ENCODE measurements at places on chromosomes 3 and 15.

GRCh38 chr3:17583530-17583929 is 158.9 kb downstream of the TBC1D5 start:
- DNase-seq: no peak

GRCh38 chr3:16551342-16551976 is 38.0 kb upstream of the RFTN1 start:
- no peak for DNase-seq

DNA sequence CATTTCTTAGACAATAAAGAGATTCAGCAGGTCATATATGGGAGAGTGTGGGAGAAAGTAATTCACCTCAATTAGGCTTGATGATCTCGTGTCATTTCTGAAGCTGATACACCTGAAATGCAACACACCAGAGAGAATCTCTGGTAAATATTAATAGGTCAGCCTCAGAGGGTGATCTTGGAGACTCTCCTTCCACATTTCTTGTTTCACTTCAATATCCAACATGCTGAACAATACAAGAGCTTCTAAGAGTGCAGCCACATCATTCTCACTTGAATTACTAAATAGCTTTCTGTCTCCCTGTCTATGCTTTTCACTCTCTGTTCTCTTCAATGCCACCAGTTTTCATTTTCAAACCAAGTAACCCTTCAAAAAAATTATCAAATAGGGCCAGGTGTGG is 71.1 kb upstream of the GK5 start:
- no peak for DNase-seq

DNA sequence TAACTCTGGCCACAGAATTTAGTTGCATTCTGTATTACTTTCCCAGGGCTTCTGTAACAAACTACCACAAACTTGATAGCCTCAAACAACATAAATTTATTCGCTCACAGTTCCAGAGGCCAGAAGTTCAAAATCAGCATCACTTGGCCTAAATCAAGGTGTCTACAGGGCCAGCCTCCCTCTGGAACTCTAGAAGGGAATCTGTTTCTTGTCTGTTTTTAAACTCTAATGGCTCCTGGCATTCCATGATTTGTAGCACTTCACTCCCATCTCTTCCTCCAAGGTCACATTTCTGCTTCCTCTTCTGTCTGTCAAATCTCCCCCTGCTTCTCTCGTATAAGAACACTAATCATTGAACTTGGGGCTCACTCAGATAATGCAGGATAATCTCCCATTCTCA is 151.9 kb upstream of the ARPP21 start:
- DNase-seq: no peak

- DNase-seq: no peak
These were observed 1.0 kb downstream of the P3H2 start for GRCh38 chr3:190119461-190120268.

DNA sequence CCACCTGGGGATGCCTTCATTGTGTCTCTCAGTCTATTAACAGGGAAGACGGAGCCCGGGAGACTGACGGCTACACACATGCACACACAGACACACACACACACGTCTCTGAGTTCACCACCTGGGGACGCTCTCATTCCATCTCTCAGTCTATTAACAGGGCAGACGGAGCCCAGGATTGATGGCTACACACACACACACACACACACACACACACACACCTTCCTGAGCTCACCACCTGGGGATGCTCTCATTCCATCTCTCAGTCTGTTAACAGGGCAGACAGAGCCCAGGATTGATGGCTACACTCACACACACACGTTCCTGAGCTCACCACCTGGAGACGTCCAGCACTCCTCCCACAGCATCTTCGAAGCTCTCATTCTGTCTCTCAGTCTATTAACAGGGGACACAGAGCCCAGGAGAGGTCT is 143.9 kb downstream of the OR4M2 start:
- no peak for DNase-seq

DNA sequence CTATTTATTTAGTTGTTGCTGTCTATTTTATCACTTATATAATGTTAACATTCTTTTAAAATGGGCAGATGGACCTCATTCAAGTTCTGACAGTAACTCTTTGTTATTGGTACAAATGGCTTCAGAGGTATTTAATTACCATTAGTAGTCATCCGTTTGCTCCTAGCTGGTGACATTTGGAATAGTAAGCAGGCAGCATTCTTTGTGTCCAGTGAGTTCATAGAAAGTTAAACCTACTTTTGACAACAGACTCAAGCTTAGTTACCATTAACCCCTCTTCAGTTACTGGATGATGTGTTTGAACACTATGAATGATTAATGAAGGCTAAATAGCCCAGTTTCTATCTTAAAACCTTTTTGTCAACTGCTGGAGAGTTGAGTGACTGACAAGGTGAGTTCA is 500.7 kb upstream of the ATP11B start:
- DNase-seq: no peak

DNA sequence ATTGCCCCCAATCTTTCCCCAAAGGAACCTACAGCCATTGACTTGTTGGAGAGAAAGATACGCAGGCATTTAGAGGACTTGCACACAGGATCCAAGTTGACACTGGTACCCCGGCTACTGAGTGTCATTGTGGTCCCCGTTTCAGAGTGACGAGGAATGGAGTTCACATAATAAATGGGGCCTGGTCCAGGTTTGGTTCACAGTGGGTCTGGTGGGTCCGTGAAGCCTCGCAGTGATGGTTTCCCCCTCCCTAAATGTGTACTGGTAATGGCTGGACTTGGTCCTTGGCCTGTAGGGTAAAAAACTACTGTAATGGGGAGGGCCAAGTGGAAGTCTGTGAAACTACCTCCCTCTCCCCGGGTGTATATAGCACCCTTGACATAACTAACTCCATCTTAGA is 232.1 kb upstream of the LYSMD4 start:
- no peak for DNase-seq

GRCh38 chr3:65045138-65045537 is 357.3 kb upstream of the ADAMTS9 start:
- no peak for DNase-seq

DNA sequence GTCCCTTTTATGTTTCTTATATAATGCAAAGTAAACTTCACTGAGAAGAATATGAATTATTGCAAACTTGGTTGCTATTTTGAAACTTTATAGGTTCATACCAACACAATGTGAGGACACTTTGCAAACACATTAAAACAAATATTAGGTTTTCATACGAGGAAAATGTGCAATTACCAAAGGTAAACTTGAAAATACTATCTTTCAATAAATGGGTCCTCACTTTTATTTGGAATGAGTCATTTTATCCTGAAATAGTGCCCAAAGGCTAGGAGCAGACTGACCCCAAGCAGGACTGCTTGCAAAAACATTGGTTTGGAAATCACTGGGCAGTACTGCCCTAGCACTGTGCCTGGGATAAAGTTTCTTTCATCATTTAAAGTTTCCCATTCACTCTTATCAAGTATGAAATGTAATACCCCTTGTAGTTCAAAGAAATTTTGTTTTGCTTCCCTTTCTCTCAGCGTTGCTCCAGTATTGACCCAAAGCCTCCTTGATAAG is 396.5 kb downstream of the EPHA3 start:
- no peak for DNase-seq

DNA sequence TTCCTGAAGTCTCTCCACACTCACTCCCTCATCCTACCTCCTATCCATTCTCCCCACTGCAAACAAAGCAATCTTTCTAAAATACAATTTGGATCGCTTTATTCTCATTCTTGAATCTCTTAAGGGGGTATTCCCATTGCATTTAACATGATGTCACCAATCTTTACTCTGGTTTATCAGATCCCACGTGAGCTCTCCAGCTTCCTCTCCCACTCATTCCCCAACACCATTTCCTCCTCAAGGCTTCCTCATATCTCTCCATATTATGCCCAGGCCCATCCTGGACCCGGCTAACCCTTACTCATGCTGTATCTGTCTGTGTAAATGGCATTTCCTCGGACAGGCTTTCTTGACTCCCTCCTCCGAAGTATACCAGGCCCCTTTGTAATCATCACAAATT is 165.0 kb downstream of the CD47 start:
- DNase-seq: no peak

GRCh38 chr3:119695480-119695879 is 7.3 kb upstream of the CFAP91 start:
- no peak for DNase-seq

DNA sequence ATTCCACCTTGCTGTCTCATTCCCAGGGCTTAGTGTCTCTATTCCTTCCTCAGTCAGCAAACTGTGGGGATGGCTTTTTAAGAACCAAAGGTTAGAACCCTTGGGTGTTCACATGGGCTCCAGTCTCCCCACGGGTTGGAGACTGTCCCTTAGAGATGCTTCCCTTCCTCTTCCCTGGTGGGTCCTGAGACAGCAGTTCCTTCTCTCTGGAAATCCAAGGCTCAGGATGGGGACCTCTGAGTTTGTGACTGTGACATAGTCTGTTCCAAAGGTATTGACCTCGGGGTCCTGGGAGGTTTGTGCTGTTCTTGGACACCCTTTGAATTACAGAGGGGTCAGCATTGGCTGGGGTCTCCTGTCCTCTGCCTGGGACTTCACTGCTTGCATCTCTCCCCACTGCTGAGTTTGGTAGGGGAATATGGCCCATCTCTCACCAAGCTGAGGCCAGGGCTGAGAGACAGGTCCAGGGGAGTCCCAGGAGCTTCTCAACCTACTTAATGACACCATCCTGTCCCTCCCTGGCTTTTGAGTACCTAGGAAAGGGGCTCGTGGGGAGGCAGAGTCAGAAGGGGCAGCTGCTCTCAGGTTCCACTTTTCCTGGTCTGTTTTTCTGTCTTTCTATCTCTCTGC is 1.5 kb downstream of the GRM2 start:
- DNase-seq: no peak

DNA sequence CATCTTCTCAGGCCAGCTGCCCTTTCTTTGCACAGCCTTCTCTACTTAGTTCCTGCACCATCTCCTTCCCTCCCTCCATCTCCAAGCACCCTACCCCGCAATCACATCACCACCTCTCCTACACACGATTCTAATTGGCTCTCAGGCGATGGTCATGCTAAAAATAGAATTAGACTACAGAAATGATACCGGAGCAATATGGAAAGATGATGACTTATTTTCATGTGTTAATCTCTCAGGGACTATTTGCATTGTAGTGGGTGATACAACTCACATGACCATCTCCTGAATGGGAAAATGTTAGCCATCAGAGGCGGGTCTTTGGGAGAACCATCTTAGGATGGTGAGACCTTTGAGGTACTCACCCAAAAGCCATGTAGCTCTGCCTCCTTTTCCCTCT is 54.7 kb upstream of the PPARG start:
- no peak for DNase-seq

DNA sequence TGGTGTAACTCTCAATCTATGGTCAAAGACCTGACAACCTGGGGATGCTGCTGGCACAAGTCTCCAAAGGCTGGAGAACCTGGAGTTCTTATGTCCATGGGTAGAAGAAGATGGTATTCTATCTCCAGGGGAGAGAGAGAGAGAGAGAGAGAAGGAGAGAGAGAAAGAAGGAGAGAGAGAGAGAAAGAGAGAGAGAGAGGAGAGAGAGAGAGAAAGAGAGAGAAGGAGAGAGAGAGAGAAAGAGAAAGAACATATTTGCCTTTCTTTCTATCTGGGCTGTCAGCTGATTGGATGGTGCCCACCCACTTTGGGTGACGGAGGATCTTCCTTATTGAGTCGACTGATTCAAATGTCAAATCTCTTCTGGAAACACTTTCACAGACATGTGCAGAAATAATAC is 84.6 kb downstream of the PPM1L start:
- DNase-seq: no peak

GRCh38 chr3:109806929-109807328 is 469.6 kb upstream of the DPPA4 start:
- no peak for DNase-seq

- no peak for DNase-seq
These were observed 532.0 kb upstream of the GBE1 start for GRCh38 chr3:82293435-82293834.

DNA sequence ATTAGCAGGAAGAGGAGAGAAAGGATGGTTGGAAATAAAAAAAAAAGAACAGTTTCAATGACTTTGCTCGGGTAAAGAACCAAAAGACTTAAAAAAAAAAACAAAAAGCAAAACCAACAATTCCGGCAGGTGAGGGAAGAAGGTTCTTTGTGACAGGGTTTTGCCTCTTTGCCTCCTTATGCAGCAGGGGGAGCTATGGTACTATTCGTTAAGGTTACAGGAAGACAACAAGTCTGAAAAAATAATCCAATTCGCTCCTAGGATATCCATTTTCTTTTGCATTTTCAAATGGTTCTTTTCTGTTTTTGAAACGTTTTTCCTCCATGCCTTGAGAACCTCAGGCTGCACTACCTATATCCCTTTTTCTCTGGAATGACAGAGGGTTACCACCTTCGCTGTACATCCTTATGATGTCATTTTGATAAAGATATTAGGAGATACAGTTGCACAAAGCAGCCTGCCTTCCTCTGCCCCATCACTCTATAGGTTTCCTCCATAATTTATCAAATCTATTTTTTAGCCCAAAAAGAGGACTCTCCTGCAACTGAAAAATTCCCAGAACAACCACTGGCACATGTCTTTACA is 55.0 kb downstream of the CFAP20DC start:
- DNase-seq: peak; percentile 35

- no peak for DNase-seq
These were observed 165.4 kb downstream of the MBNL1 start for GRCh38 chr3:152434142-152434541.

GRCh38 chr3:132399054-132399929 is 18.0 kb upstream of the DNAJC13 start:
- DNase-seq: peak; percentile 58

DNA sequence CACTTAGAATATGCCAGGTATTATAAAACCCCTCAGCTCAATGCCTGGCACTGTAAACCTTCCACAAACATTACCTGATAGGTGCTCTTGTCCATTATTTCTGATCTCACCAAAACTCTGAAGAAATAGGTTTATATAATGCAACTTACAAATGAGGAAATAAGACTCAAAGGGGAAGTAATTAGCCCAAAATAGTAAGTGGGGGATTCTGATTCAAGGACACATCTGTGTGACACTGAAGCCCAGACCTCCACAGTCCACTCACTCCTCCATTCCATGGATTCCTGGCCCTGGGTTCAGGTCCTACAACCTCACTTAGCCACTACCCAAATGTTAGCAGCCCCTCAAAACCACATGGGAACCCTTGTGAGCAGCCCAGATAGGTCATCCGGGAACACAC is 49.9 kb downstream of the TRANK1 start:
- DNase-seq: no peak

- DNase-seq: no peak
These were observed 23.6 kb downstream of the NCK1 start for GRCh38 chr3:136885357-136886213.

DNA sequence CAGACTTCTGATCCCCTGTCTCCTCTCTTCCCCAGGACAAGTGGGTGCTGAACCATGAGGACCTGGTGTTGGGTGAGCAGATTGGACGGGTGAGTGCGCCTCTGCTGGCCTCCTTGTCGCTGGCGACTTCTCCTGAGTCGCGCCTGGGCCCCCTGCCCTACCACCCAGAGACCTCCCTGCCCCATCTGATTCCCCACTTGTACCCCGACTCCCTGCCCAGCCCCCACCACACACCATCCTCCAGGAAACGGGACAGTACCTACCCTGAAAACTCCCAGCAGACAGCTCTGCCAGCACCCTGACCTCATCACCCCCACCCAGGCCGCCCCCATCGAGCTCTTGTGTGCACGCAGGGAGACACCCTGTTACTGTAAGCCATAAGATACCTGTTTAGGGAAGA is 7.7 kb downstream of the FES start:
- DNase-seq: no peak

Measured in iPS DF 6.9 (cell line).